Activated CD4-positive, alpha-beta T cell treated with anti-CD3 and anti-CD28 coated beads for 1 hour (primary cell): ENCODE measurements at places on chromosomes 2 and 18.

DNA sequence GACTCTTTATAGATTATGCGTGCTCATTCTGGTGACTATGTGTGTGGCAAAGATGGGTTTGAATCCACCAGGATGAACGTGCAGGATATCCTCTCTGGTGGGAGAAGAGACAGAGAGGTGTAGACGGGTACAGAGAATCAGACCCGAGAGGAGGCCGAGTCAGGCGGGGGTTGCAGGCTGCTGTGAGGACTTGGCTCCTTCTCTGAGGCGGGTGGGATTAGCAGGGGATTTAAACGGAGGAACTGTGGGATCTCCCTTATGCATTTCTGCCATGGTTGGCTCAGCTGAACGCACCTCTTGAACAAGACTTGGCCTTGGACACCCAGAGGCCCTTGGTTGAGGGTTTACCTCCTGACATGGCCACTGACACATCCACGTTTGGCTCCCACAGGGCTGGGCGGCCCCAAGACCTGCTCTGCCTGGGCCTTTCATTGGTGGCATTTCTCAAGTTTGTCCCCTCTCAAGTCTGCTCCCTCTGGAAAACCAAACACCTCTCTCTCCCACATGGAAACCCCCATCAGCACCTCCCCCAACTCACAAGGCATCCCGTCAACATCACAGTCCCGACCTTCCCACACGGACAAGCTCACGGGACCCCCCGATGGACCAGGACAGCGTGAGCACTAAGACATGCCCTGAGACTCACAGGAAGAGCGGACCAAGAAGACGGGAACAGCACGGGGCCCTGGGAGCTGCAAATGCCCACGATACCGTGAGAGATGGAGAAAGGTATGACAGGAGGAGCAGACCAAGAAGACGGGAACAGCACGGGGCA is 158.3 kb downstream of the RTP5 start:
- DNase-seq: no peak

- DNase-seq: no peak
Measured at GRCh38 chr2:128422571-128422970, 103.9 kb upstream of the HS6ST1 start.

- no peak for DNase-seq
Measured at GRCh38 chr2:215171151-215171550, 32.7 kb upstream of the ABCA12 start.

DNA sequence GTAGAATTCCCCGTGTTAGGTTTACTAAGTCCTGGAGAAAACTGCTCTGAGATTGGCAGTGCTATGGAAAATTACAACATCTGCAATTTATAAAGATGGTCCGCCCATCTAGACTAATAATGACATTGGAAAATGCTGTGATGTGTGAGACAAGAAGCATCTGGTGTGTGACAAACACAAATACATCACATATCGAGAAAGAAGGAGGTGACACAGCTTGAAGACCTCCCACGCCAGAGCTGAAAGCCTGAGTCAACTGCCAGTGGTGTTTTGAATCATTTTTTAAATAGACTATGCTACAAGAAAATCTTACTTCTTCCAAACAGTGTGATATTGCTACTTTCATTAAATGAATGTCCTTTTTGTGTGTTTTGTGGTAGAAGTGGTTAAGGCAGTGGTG is 8.6 kb upstream of the ANO7 start:
- DNase-seq: no peak

DNA sequence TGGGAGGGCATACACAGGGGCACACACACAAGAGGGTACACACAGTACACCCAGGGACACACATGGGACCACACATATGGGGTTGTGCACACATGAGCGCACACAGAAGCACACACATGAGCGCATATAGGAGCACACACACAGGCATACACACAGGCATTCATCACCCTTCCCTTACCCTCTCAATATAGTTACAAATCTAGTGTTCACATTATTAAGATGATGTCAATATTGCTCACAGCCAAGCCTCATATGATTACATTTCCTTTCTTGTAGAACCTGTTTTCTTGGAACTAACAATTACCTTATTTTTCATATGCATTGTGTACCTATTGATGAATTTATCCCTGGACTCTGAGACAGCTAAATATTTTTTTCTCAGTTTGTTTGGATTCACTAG is 156.7 kb downstream of the FHOD3 start:
- no peak for DNase-seq

DNA sequence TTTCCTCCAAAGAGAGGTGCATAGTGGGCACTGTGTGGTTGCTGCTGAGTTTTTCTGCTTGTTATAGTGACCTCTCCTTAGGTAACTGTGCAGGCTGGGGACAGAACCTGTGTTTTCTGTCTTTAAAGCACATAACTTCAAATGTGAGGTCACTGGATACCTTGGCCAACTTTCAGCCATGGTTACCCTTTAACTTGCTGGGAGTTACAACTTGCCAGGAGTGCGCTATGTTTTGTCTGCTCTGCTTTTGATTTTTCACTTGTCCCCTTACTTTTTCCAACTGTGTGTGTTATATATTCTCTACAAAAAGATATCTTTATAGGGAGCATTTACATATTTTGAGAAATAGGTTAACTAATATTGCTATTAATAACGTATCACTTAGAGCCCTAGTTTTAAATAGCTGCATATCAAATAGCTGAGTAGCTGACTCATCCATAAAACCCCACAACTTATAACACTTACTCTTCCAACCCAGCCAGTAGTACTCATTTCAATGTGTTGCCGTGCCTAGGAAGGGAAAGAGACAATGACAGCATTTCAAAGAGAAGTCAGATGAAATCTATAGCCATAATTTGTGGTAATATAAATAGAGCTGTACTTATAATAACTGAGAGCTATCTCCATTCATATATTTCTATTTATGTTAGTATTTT is 51.6 kb downstream of the DPP4 start:
- DNase-seq: no peak

GRCh38 chr2:241087420-241088268 is 14.4 kb downstream of the MTERF4 start:
- no peak for DNase-seq

- DNase-seq: no peak
Measured at GRCh38 chr2:2688254-2688653, 357.2 kb upstream of the MYT1L start.

GRCh38 chr18:57957210-57957609 is 86.8 kb upstream of the NEDD4L start:
- DNase-seq: no peak

DNA sequence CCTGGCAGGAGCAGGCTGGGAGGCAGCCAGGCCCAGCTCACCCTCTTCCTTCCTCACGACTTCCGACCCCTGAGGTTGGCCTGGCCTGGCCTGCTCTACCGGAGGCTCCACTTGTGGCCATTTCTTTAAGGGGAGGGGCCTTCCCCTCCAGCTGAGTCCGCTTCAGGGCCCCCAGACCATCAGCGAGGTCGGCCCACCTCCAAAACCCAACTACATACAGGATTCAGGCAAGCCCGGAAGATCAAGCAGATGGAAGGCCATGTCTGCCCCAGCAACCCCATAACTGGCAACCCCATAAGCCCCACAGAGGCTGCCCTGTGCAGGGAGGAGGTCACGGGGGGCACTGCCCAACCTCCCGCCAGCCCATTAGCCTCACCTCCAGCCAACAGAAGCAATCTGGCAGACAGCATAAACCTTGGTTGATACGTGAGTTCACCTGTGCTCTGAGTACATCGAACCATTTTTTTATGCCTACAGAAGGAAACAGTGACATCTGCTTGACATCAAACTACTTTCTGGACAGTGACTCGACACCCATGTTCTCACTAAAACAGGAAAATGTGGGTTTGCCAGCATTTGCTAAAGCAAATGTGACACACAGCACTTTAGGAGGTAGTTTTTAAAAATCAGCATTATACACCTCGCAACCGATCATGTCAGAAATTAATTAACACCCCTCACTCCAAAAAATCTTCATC is 98.9 kb downstream of the EIPR1 start:
- no peak for DNase-seq

DNA sequence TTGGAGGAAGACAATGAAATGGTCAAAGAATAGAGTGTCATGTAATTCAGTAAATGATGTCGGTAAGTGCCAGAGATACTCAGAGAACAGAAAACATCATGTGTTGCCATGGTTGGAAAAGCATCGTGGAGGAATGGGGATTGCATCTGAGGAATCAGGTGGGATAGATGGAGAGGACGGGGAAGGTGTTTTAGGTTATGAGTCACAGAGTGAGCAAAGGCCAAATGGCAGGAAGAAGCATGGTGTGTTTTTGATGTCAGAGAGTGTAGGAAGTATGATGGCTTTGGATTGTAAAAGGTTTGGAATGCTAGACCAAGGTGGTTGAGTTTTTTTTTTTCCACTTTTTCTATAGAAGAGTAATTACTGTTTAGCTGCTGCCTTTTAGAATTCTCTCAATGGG is 27.5 kb upstream of the CD28 start:
- no peak for DNase-seq

- no peak for DNase-seq
Measured at GRCh38 chr2:20424300-20425290, 22.3 kb upstream of the RHOB start.

- DNase-seq: no peak
Measured at GRCh38 chr2:53562407-53562806, 205.2 kb upstream of the CHAC2 start.

DNA sequence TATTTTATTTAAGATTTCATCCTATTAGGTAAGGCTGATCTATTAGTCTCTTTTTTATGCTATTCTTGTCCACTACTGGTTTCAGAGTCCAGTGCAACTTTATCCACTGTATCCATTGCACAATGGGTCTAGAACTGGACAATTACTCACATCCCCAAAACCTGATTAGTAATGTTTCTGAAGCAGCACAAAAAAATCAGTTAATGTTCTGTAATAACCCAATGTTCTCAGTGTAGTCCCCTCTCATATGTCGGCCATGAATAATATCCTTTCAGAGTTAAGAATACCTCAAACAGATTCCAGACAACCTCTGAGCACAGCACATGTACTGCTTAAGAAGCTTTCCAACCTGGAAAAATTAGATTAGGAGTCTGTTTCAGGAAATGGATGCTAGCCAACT is 29.7 kb downstream of the MGAT4A start:
- DNase-seq: no peak

DNA sequence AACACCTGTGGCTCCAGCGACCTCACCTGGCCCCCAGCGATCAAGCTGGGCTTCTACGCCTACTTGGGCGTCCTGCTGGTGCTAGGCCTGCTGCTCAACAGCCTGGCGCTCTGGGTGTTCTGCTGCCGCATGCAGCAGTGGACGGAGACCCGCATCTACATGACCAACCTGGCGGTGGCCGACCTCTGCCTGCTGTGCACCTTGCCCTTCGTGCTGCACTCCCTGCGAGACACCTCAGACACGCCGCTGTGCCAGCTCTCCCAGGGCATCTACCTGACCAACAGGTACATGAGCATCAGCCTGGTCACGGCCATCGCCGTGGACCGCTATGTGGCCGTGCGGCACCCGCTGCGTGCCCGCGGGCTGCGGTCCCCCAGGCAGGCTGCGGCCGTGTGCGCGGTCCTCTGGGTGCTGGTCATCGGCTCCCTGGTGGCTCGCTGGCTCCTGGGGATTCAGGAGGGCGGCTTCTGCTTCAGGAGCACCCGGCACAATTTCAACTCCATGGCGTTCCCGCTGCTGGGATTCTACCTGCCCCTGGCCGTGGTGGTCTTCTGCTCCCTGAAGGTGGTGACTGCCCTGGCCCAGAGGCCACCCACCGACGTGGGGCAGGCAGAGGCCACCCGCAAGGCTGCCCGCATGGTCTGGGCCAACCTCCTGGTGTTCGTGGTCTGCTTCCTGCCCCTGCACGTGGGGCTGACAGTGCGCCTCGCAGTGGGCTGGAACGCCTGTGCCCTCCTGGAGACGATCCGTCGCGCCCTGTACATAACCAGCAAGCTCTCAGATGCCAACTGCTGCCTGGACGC is 4.9 kb downstream of the GPR35 start:
- peak; percentile 5 for DNase-seq

DNA sequence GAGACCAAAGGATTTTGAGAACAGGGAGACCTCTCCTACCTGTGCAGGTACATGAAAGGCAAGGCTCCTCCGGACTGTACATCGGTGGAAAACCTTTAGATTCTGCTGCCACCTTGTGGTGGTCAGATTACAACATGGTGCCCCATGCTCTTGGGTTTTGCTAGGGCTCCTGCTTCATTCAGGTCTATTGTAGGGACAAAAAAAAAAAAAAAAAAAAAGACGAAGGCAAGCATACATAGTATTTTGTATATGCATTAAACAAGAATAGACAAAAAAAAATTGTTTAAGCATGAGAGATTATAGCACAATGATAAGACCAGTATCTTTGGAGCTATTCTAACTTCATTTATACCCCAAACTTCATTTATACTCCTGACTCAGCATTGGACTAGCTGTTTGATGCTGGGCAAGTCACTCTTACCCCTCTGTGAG is 27.4 kb upstream of the SPR start:
- DNase-seq: peak; percentile 32

GRCh38 chr2:36701391-36701795 is 4.9 kb downstream of the VIT start:
- no peak for DNase-seq

GRCh38 chr2:43060390-43061016 is 165.9 kb downstream of the ZFP36L2 start:
- DNase-seq: no peak

GRCh38 chr18:48923746-48924629 is 26.8 kb downstream of the SMAD7 start:
- no peak for DNase-seq

DNA sequence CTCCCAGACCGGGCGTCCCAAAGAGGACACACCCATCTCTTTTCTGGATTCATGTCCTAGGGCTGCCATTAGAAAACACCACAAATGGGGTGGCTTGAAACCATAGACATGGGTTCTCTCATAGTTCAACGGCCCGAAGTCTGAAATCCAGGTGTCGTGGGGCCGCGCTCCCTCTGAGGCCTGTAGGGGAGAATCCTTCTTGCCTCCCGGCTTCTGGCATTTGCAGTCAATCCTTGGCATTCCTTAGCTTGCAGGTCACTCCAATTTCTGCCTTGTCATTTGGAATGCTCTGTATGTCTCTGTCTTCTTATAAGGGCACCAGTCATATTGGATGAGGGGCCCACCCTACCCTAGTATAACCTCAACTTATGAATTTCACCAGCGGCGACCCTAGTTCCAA is 65.1 kb downstream of the CYB5A start:
- no peak for DNase-seq

DNA sequence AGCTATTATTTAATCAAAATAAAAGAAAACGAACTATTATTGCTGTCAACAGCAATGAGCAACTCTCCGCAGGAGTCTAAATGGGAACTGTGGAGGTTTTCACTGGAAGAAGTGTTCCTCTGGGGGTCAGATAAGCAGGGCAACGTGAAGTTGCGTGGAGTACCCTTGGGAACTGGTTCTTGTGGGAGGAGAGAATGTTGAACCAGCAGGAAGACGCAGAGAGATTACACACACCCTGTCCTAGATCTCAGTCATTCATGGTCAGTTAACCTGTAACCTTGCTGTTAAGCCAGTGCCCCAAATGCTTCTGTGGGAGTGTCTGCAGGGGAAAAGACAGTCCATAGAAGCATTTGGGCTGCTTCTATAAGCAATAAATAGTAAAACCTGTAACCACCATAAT is 20.4 kb upstream of the CABLES1 start:
- DNase-seq: no peak
